ENCODE measurements at places on chromosomes 16 and 17.

- no peak for DNase-seq
These were observed 22.3 kb upstream of the MPO start for GRCh38 chr17:58302919-58303585.

- DNase-seq: no peak
These were observed 3.3 kb downstream of the ITGA3 start for GRCh38 chr17:50059256-50059655.

DNA sequence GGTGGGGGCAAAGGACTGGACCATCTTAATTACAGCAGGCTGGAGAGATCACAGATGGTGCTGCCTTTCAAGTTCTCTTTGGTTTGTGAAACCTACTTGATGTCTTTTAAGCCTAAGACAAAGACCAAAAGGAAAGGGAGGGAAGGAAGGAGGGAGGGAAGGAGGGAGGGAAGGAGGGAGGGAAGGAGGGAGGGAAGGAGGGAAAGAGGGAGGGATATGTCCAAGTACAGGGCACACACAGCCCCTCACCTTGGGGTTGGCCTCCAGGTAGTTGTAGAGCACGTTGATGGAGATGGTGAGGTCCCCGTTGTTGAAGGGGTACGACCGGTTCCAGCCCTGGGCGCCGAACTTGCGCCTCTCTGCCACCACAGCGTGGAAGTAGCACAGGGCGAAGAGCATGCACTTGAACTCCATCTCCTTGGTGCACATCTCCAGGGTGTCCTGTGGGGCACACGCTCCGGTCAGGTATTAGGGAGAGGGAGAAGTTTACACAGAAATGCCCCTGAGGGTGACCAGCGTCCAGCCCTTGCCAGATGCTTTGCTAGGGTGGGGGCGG lies 55.4 kb downstream of the PGS1 start:
- DNase-seq: no peak

- DNase-seq: no peak
These were observed 40.4 kb downstream of the NXPH3 start for GRCh38 chr17:49616086-49616485.

Measured in GDM1 (cell line).